ENCODE measurements at places on chromosomes 5 and 9.

- peak; percentile 60 for DNase-seq
Observed at GRCh38 chr5:159098603-159099436, 896 bp downstream of the EBF1 start.

DNA sequence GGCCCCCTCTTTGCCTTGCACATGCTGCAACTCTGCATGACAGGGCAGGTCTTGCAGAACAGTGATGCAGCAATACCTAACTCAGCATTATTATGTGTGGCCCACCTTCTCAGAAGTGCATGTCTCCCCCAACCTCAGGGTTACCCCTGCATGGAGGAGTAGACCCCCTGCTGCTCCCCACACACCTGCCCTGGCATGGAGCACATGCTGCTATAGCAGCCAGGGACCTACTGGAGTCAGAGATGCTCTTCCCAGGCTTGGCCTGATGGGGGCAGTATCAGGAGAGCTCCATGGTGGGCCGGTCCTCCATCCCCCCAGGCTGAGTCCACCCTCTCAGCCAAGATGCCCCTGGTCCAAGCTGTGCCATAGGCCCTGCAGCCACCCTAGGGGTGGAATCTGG is 13.2 kb upstream of the BOD1 start:
- DNase-seq = no peak

DNA sequence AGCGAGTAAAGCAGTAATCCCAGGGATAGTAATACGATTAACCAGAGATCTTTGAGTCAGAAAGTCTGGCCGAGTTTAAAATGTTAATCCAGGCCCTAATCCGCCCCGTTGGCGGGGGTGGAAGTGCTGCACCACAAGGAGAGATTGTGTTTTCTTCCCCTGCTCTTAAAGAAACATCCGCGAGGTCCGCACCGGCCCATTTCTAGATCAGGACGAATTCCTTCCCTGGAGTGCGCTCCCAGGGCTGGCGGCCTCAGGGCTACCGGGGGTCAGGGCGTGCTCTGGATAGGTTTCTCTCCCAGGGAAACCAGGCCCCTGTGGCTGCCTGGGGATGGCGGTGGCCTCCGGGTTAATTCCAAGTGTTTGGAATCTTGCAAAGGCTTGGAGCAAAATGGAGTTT is 9.3 kb upstream of the NEUROG1 start:
- DNase-seq = no peak

GRCh38 chr5:148145916-148146315 is 22.4 kb upstream of the SPINK14 start:
- DNase-seq = no peak

DNA sequence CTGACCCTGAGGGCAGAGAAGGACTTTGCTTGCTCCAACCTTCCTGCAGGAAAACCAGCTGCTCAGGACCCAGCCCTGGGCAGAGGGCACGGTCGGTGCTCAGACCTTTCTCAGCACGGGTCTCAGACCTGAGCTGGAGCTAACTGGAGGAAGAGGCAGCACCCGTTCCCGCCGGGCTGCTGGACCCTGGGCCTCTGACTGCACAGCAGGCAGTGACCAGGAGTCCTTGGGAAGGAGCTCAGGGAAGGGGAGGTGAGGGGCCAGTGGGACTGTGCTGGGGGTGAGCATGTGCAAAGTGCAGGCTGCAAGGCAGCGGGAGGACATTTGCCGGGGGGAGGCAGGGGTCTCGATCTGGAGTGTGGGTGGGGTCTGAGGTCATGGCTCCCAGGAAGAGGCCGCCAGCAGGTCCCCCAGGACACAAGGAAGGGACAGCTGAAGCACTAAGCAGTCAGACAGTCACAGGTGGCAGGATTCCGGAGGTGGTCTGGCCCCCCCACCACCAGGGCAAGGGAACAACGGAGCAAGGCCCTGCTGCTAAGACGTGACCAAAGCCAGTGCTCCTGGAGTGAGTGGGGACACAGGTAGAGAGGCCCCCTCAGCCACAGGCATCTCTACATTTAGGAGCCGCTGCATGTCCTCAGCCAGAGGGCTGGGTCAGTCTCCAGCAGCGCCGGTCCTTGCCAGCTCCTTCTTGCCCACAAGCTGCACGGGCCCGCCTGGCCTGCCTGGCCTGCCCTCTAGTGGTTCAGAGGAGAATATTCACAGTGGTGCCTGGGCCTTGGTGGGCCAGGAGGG is 4.8 kb upstream of the DPM2 start:
- peak; percentile 59 for DNase-seq

GRCh38 chr9:96383165-96383942 is at the start of gene SLC35D2:
Gene SLC35D2 (minus strand): TSS chr9:96383711. CDS start chr9:96383634, 77 bp downstream.
- no peak for DNase-seq

- DNase-seq = no peak
Observed at GRCh38 chr5:22842574-22842973, 10.6 kb downstream of the CDH12 start.

- no peak for DNase-seq
Observed at GRCh38 chr5:82406205-82406773, 128.1 kb upstream of the RPS23 start.

DNA sequence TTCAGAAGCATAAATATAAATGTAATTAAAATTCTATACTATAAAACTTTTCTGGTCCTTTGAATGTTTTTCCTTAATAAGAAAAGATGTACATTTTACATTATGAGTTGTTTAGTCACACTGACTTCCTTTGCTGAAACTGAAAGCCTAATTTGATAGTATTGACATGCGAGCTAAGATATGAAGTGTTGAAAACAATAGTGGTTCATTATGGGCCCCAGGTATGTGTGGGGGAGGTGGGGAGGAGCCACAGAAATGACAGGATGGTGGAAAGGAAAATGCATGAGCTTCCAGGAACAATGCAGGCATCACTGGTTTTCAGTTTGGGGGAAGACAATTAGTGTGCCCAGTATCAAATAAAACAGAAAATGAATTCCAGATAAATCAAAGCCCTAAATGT is 35.4 kb upstream of the RLN1 start:
- DNase-seq = no peak

GRCh38 chr5:172288465-172288864 is 4.9 kb upstream of the UBTD2 start:
- DNase-seq = no peak

All from memory B cell (primary cell).